Stimulated activated CD4-positive, alpha-beta T cell treated with anti-CD3 and anti-CD28 coated beads, TNF-alpha, amount 100 ng/mL, for 24 hours (primary cell): ENCODE measurements at places on chromosomes 6 and 20.

GRCh38 chr20:20214757-20215275, 153.1 kb upstream of the INSM1 start:
- DNase-seq: no peak

- DNase-seq: no peak
Observed at GRCh38 chr6:3194535-3195419, 32.7 kb downstream of the TUBB2B start.

DNA sequence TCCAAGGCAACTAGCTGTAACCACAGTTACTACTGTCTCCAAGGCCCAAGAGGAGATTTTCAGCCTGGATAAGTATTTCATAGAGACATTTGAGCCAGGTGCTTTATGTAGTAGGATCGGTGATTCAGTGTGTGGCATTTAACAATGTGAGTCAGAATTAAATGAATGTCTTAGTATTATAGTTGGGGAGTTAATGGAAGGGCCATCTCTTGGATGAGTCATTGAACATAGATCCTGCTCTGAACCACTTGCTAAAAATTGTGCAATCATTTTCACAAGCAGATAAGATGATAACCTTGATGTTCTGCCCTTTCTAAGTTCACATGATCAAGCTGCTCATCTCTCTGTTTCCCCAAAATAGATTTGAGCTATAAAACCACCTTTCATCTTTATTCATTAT, 668.9 kb upstream of the CITED2 start:
- DNase-seq: no peak

DNA sequence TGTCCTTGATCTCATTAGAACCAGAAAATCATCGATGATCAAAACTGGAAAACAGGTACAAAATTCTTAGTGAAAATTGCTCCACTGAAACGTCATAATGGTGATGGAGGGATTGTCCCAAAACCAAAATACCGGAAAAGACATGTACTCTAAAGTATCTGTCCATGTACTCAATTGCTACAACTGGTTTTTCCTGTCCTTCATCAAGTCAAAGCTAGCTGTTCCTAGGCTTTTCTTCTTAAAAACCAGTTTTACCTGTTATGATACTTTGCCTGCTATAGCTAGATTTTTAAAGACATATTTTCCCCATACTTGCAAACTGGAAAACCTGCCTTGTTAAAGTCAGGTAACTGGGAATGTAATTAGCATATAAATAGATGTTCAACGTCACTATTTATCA, 50.5 kb upstream of the LRRC1 start:
- no peak for DNase-seq

GRCh38 chr6:105209950-105210706, 30.3 kb upstream of the POPDC3 start:
- no peak for DNase-seq

GRCh38 chr6:12504325-12504966, 212.1 kb upstream of the PHACTR1 start:
- no peak for DNase-seq

GRCh38 chr6:26267083-26267589, 97.9 kb upstream of the BTN3A2 start:
- no peak for DNase-seq

GRCh38 chr20:47230811-47231256, 125.7 kb downstream of the ZMYND8 start:
- DNase-seq: no peak

- DNase-seq: peak; percentile 18
Observed at GRCh38 chr6:129774697-129775447, 64.9 kb upstream of the ARHGAP18 start.

GRCh38 chr20:13718171-13718570, 66.5 kb downstream of the ESF1 start:
- DNase-seq: no peak

GRCh38 chr6:157646012-157646411, 177.0 kb upstream of the SNX9 start:
- no peak for DNase-seq

DNA sequence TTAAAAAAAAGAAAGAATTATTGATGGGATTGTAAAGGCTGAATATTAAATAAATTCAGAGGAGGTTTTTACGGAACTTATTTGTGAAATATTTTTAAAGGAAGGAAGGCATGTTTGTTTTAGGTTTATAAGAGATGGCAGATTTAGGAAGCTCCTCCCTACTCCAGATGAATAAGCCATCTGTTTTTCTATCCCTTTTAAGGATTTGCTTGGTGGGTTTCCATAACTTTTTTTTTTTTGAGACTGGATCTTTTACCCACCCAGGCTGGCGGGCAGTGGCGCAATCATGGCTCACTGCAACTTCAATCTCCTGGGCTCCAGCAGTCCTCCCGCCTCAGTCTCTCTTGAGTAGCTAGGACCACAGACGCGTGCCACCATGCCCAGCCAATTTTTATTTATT, 30.4 kb downstream of the PTPRA start:
- no peak for DNase-seq

DNA sequence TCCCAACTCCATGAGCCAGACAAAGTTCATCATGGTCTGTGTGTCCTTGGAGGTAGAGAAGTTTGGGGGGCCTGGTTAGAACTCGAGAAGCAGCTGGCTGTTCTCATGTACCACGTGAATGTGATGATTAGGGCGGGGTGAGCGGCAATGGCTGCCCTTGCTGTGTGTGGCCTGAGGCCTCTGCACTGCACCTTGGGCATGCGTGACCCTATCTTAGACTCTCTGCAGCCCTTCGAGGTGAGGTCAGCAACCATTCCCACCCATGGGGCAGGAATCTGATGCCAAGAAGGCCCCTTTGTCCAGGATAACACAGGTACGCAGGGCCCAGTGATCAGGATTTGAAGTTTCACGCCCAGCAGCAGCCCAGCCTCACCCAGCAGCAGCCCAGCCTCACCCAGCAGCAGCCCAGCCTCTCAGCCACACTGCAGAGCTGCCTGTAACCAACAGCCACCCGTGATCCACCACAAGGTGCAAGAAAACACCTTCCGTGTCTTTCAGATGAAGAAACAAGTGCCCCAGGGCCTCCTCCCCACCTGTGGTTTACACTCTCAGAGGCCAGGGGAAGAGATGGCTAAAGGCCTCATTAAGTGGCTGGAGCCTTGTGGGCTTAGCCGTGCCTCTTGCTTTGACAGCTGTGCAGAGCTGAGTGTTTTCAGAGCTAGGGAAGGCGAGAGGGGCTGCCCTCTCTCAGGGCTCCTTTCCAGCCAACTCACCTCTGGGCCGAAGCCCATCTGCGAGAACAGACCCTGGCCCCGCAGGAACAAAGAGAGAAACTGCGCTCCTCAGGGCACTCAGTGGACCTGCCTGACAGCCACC, 195.2 kb upstream of the CDH4 start:
- DNase-seq: no peak

DNA sequence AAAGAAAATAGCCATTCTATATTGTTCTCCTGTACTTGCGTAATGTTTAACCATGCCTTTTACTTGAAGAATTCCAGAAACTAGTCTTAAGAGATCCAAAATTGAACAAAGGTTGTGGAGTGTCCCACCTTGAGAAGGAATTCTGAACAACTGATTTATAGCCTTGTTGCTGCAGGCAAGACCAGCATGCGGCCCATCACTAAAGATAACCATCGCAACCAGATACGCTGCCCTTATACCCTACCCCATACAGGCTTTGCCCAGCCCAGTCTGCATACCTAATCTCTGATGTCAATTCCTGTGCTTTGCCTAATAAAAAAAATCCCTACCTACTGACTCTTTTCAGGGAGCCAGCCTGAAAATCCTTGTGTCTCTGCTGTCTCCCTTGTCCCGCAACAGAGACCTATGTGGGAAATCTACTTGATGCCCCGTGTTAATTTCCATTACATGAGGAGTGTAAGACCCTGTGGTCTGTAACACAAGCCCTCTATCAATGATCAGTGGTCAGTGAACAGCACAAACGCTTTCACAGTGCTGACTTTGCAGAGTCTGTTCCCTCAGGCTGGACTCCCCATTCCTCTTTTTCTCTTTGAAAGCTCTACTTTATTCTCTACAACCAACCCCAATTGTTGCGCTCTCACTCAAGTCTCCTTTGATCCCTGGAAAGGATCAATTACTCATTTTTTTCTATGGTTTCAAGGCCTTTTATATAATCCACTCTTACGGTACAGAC, 125.7 kb upstream of the BTBD3 start:
- DNase-seq: no peak

- no peak for DNase-seq
Observed at GRCh38 chr20:34990231-34990630, 34.6 kb downstream of the MYH7B start.

- DNase-seq: no peak
Observed at GRCh38 chr6:148529010-148529409, 186.4 kb downstream of the SASH1 start.

GRCh38 chr20:21048841-21049273, 57.3 kb downstream of the LINC00237 start:
- DNase-seq: peak; percentile 50
